Effector CD8-positive, alpha-beta T cell (primary cell): ENCODE measurements at places on chromosomes 4 and X.
A peak's percentile ranks its signal among the peaks of the same experiment; 100 is the strongest.

DNA sequence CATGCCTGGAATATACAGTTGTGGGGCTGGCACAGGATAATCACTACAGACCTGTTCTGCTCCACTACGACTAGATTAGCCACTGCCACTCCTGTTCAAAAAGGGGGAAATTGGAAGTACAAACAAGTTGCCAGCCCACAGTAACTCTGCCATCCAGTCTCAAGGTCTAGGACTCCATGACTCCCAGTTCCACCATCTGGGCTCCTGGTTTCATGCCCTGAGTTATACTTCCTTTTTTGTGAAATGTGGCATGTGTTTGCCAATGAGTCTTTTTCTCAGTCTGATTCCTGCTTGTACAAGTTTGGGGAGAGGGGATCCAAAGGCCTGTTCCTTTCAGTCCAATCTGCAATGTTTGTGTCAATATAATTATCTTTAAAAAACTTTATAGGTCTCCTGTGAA is 1.0 kb upstream of the BLOC1S4 start:
- no peak for DNase-seq

DNA sequence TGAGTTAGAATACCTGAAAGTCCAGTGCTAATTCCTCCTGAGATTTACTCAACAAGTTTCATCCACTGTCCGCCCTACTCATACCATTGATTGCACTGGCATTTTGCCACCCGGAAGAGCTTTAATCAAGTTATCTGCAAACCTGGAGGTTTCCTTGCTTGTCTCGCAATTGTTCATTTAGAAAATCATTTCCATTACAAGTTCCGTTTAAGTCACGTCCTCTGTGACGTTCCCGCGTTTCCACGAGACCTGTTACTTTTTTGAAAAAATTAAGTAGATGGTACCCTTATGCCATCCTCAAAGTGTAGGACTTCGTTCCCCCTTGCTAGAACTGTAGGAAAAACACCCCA is 761 bp upstream of the FRYL start:
- DNase-seq = peak; percentile 15

DNA sequence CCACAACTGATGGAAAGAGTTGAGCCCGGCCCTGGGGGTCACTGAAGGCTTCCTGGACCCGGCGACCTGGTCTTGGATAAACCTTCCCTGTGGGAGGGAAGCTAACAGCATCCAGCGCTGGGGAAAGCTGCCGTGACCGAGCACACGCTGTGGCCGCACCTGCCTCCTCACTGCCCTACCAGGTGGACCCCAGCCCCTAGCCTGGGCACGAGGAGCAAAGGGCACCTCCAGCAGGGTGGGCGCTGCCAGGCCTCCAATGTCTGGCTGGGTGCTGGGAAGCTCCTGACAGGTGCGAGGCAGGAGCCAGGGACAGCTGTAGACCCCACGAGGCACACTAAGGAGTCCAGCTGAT is 7.9 kb downstream of the TADA2B start:
- DNase-seq = no peak

- DNase-seq = no peak
These were observed 1.2 kb upstream of the TADA2B start for GRCh38 chr4:7041801-7042502.

- no peak for DNase-seq
These were observed 6.0 kb downstream of the NOA1 start for GRCh38 chr4:56971383-56971782.

- DNase-seq = no peak
These were observed 1.6 kb downstream of the TMEM187 start for GRCh38 chrX:153974003-153974725.

- DNase-seq = no peak
These were observed 8.4 kb upstream of the DUSP9 start for GRCh38 chrX:153638436-153639176.

DNA sequence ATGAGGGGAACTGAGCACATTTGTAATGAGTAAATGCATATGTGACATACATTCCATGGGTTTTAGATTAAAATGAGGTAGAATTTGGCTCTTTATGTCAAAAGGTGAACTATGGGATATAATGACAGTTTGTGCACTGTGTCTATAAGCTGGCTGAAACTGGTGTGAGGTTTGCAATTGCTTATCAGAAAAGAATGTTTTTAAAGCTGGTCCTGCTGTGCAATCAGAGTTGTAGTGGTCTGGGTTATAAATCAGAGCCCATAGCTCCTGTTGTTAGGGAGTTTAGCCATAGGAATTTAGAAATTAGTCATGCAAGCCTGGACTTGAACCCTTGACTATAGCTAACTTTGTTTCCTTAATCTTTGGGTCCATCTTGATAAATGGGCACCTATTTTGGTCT is 23.1 kb upstream of the GATB start:
- no peak for DNase-seq

- no peak for DNase-seq
These were observed 25.7 kb downstream of the USP53 start for GRCh38 chr4:119238068-119238722.

DNA sequence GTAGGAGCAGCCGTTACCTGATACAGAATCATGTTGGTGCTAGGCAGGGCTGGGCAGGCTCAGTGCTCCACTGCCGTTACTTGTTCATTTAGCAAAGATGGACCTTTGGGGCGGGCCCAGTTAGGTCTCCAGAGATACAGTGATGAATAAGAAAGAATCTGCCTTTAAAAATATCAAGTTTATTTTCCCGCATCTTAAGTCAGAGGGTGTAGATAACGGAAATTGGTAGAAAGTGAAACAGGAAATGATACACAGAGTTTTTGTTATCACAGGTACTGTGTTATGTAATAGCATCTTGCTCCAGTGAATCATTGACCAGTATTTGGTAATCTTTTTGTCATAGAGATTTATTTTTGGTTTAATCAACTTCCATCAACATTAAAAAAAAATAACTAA is 5.5 kb downstream of the TMEM131L start:
- DNase-seq = peak; percentile 4

- no peak for DNase-seq
These were observed 106.7 kb upstream of the LCORL start for GRCh38 chr4:18128241-18128640.

- DNase-seq = no peak
These were observed 305.5 kb upstream of the EMCN start for GRCh38 chr4:100823066-100823992.

GRCh38 chr4:148044912-148045352 is 313.0 kb downstream of the ARHGAP10 start:
- DNase-seq = no peak

DNA sequence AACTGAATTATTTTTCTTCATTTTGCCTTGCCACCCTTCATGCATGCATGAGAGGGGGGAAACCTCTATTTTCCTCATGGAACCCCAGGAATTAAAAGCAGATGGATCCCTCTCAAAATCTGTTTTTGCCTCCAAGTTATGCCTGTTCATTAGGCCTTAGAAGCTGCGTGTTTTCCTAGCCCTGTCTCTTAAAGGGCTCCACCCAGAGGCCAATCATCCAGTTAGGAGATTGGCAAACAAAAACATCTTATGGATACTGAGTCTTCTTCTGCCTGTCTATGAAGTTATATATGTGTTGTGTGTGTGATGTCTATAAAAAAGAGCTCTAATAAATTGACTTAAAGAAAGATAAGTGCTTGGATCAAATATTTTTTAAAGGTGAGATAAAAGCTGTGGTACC is 142.9 kb downstream of the ANAPC10 start:
- no peak for DNase-seq

DNA sequence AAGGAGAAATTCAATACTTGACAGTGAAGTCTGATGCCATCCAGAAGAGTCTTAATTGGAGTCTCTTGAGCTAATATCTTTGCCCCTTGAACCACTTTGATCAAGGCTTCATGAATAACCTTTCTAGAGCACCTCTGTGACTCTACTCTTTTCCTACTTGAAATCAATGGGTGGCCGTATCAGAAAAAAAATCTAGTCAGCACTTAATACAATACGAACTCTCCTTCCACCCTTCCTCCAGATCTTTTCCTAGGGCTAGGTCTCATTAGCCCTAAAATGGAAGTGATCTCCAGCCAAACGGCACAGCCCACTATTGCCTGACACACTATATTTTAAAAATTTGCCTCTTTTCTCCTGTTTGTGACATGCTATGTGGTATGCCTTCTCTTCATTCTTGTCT is 129.6 kb upstream of the TLL1 start:
- no peak for DNase-seq

GRCh38 chrX:132821974-132822633 is 136.3 kb downstream of the HS6ST2 start:
- no peak for DNase-seq

GRCh38 chrX:116230130-116230898 is 59.8 kb downstream of the AGTR2 start:
- DNase-seq = no peak

DNA sequence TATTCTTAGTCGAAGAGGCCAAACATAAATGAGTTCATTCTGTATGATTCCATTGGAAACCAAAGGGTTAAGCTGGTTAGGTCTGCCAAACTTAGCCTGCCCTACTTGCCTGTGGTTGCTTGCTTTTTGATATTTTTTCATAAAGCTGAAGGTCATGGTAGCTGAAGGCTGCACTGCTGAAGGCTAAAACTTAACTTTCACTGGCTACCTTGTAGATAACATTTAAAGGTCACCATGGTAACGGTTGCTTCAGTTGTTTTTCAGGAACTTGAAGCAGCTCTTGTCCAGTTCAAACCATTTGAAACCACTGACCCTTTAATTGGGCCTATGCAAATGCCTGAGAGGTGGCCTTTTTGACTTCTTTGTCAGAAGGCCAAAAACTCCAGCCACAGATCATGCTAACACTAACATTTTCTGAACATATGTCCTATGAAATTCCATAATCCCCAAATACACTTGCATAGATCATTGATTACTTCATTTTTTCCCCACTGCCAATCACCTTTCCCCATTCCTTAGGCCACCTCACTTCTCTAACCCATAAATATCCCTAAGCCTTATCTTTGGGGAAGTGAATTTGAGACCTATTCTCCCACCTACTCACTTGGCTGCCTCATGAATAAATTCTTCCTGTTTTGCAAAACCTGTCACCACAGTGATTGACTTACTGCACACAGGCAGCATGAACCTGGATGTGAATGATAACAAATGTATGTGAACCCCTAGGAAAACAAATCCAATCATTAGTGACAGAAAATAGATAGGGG is 10.7 kb upstream of the SMIM10L2A start:
- no peak for DNase-seq

DNA sequence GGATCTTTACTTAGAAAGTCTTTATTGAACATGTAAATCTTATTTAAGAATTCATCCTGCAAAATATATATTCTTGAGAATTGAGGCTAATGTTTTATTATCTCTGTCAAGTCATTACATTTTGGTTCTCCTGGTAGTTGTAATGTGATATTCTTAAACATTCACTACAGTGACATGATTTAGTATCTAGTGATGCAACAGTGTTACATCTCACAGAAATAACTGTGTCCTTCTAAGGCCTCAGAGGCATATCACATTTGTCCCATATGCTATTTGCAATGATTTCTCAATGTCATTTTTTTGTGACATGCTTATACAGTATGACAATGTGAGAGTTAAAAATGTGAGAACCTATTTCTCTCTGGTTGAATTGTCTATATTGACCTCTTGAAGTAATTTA is 34.1 kb downstream of the PRRG1 start:
- DNase-seq = no peak

DNA sequence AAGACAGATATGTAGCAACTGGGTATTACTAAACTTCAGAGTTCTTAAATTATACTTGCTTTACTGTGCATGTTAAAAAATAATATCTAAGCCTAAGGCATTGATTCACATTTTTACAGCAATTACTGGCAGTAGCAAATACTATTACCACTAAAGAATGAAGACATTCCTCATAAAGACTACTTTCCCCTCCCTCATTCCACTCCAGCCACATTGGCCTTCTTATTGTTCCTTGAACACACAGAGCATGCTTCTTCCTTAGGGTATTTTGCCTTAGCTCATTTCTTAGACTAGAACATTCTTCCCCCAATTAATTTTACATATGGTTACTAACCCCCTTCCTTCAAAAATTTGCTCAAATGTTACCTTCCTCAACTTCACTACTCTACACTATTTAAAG is 717.0 kb downstream of the CCSER1 start:
- DNase-seq = no peak

- no peak for DNase-seq
These were observed 196.3 kb upstream of the GATB start for GRCh38 chr4:151957153-151957552.

GRCh38 chr4:119746951-119747350 is 118.3 kb upstream of the PDE5A start:
- DNase-seq = no peak

DNA sequence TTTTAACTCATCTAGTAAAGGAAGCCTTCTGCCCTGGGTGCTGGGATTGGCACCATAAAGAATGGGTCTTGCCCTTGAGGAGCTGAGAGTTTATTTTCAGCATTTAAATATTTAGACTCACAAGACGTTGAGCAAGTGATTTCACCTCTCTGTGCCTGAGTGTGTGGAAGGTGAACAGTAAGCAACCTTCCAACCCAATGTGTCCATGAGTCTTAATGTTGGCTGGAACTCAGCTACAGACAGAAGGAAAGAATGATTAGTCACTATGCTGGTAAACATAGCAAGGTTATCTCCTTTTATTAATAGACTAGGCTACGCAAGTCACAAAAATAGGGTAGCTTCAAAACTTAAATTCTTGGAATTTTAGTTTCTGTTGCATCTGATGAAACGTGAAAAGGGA is 277.4 kb upstream of the GATB start:
- no peak for DNase-seq

DNA sequence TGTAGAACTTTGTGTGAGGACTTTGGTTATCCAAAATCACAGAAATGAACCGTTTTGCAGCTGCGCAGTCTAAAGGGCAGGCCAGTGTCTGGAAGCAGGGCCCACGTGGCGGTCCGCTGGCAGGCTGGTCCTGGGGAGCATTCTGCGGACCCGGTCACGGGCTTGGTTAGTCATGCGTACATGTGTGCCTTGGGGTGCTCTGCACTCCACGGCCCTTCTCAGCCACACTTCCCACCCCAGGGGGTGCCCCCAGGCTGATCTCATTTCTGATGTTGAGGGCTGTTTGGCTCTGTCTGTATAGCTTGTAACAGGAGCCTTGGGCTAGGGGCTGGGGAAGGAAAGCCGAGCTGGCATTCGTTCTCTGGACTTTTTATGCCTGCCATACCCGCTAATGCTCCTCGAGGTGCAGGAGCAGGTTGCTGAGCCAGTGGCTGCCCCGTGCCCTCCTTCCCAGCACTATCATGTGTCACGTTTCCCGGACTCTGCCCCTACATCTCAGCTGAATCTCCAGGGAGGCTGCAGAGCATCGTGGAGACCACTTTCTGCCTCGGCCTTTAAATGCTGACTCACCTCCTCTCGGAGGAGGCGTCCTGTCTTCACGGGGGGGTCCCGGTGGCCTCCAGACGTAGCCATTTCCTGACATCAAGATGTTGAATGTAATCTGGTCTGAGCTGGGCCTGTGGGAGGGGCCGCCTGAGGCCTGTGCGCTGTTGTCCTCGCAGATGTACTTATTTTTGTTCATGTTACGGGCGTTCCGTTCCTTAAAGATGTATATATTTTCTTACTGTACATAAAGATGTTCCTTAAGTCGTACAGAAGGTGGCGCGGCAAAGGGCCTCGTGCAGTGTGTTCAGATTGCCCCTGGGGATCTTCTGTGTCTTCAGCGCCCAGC is 11.4 kb upstream of the TADA2B start:
- DNase-seq = no peak

DNA sequence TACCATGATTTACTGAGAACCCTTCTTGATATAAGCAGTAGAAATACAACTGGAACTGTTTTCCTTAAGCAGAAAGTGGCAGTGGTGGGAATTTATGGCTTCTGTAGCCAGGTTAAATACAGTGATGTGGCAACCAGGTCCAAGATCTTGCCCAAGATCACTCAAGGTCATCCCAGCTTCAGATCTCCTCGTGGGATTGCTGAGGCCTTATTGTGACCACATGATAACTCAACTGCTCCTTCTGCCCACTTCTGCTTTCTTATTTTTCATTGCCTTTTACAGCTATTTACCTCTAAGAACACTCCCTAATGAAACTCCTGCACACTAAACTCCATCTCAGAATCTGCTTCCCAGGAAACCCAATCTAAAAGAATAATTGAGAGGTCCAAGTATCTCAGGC is 12.4 kb upstream of the CYBB start:
- no peak for DNase-seq
